ENCODE measurements at places on chromosomes 6 and 20.

- DNase-seq: no peak
Measured at GRCh38 chr20:33005132-33005566, 916 bp upstream of the SUN5 start.

GRCh38 chr6:148528292-148528691 is 185.7 kb downstream of the SASH1 start:
- no peak for DNase-seq

DNA sequence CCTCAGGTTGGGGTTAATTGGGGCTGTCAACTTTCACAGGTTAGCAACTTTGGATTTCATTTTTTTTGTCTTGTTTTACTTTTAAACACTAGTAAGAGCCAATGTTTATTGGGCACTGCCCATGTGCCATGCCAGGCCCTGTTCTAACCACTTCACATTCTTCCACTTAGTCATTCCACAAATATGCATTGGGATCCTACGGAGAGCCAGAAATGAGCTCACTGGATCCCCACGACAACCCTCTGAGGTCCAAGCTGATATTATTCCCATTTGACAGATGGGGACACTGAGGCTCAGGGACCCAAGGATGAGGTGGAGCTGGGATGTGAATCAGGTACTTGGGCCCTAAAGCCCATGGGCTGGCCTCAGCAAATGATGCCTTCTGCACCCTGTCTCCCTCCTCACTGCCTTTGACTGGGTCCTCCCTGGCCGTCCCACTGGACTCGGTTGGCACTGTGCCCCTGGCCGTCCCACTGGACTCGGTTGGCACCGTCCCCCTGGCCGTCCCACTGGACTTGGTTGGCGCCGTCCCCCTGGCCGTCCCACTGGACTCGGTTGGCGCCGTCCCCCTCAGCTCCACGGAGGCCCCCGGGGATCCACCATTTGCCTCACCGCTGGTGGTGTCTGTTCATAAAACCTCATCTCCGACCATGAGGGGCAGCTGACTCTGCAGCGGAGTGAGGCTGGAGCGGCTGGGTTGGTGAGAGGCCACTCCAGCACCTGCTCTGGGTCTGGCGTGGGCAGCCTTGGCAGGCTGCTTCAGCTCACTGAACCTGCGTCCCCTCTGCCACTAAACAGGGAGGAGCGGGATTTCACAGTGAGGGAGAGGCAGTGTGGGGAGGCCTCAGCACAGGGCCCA is 4.8 kb upstream of the PMEPA1 start:
- no peak for DNase-seq

- DNase-seq: no peak
Measured at GRCh38 chr20:19274412-19275015, 62.1 kb downstream of the SLC24A3 start.

DNA sequence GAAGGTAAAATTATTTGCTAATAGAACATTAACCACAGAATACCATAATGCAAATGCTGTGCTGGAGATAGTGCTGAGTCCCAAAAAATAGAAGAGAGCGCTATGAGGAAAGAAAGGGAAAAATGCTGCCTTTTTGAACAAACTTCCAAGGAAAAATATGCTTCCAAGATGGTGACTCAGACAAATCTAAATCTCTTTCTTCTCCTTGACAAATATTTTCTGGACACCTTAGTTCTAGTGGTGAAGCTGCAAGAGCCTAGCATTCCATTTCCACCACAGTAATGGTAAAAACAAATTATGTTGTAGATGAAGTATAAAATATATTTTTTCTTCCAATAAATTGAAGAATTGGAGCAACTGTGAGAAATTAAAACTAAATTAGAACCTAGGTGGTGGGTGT is 155.6 kb upstream of the TBX18 start:
- DNase-seq: no peak

DNA sequence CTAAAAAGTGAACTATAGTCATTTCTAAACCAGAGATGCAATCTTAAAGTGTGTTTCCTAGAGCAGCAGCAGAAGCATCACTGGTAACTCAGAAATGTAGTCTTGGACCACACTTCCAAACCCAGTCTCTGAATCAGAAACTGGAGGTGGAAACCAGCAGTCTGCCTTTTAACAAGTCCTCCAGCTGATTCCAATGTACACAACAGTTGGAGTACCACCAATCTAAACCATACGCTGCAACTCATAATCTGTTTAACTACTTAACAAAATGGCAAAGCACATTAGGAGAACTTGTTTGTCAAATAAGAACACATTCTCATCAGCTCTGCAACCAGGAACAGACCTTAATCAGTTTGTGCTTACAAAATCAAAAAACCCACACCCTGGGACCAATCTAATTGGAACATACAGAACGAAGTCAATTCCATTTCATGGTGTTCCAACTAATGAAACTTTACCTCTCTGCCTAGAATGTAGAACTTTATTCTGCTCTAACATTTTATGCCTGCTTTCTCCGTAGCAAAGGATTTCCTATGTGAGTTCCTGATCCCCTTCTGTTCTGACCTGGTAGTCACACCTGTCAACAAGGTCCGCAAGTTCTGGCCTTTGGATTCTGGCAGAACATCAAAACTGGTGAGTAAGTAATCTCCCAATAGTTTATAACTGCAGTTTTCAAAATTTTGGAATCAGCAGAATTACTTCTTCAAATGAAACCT is 390.4 kb downstream of the HTR1B start:
- no peak for DNase-seq

GRCh38 chr6:3987053-3987452 is 91.9 kb downstream of the FAM217A start:
- DNase-seq: no peak

DNA sequence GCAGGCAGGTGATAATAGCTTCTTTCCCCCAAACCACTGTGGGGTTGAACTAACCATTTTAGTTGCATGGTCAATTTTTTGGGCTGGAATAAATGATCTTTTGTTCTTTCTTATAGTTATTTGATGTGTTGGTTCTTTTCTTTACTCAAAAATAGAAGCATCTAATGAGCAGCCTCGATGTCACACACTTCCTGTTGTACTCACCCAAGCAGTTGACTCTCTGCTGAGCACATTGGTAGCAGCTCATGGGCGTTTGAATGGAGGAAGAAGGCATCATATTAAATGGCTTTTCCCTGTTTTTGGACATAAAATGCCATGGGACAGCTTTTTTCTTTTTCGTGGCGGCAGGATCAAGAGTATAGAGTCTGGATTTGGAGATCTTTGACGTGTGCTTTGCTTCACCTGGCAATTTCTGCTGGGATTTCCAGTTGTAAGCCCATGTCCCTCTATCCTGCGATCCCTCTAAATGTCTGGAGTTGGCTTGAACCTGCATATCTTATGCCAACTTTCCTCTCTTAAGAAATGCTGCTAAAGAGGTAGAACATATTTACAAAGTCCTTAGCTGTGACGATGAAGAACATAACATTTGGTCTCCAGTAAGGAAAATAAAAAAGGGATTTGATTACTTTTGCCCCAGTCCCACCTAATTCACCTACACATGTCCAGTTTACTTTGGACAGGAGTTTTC is 268.3 kb downstream of the PRL start:
- DNase-seq: no peak

GRCh38 chr6:1263039-1263849 is 48.7 kb upstream of the FOXQ1 start:
- no peak for DNase-seq

GRCh38 chr6:110547266-110547964 is 71.0 kb upstream of the SLC22A16 start:
- DNase-seq: no peak

- no peak for DNase-seq
Measured at GRCh38 chr6:129908858-129909257, 47.7 kb upstream of the TMEM244 start.

DNA sequence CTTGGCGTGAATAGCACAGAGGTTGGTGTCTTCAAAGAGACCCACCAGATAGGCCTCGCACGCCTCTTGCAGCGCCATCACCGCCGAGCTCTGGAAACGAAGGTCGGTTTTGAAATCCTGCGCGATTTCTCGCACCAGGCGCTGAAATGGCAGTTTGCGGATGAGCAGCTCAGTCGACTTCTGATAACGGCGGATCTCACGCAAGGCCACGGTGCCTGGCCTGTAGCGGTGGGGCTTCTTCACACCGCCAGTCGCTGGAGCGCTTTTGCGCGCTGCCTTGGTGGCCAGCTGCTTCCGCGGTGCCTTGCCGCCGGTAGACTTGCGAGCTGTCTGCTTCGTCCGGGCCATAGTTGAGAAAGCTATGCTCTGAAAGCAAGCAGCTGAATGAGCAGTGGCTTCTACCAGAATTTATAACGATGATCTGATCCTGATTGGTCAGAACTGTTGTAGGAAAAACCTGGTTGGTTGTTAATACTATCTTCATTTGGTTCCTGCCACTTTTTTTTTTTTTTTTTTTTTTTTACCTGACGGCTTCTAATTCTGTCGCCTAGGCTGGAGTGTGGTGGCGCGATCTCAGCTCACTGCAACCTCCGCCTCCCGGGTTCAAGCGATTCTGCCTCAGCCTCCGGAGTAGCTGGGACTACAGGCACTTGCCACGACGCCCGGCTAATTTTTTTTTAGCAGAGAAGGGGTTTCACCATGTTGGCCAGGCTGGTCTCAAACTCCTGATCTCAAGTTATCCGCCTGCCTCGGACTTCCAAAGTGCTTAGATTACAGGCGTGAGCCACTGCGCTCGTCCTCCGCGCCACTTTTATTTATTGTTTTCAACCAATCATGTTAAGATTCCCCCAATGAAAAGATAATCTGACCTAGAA is 21.5 kb downstream of the OR2B2 start:
- no peak for DNase-seq

GRCh38 chr6:168828800-168829199 is 387.8 kb downstream of the SMOC2 start:
- DNase-seq: no peak

Data from progenitor cell of endocrine pancreas (in vitro differentiated cells).